NCI-H446 (cell line): ENCODE measurements at places on chromosomes 11 and 22.

DNA sequence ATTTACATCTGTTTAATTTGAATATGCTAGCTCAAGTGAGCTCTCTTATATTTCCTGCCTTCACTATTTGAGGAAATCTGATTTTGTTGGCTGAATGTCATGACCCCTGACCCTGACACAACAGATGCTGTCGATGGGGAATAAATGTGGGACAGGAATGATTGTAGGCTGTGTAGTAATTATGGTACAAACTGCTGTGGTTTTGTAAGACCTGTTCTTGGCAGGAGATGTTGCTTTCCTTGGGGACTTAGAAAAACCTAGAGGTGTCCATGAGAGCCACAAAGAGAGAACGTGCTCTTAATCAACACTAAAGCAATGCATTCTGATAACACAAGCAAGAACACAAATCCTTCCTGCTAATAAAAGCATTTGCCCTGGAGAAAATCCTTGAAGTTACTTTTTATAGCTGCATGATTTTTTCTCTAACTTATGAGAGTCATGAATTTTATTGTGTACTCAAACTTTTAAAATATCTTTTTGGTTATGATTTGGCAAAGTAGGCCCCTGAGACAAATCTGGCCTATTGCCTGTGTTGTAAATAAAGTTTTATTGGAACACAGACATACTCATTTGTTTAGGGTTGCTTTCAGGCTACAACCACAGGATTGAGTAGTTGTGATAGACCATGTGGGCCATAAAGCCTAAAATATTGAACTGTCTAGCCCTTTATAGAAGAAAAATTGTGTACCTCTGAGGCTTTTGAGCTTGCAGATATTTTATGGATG lies 90.2 kb downstream of the DDX10 start:
- no peak for DNase-seq

DNA sequence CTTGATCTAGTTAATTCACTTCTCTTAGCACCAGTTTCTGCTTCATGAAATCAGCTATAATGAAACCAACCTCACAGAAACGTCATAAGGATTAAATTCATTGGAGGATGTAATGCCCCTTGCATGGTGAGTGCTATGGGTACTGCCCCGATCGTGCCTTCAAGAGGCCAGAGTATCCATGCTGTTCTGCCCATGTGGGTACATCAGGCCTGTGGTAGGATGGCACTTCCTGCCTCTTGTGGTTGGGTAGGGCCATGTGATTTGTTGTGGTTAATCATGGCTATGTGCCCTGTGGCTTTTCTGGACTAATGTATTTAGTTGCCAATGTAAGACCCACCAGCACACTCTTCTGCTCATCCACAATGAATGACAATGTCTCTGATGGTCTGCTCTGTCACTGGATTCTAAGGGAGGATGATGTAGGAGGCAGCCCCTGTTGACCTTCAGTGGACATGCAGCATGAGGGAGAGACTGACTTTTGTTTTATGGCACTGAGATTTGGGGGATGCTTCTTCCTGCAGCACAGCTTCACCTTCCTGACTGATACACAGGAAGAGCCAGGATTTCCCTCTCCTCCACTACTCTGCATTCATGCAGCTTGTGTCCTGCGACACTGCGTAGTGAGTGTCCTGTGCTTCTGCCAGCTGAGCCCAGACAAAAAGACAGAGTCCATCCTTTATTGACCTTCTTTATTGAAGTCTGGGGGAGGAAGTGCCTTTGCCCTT lies 66.2 kb downstream of the DHCR7 start:
- DNase-seq: no peak

GRCh38 chr22:17897858-17898257 lies 123.6 kb upstream of the BID start:
- no peak for DNase-seq

DNA sequence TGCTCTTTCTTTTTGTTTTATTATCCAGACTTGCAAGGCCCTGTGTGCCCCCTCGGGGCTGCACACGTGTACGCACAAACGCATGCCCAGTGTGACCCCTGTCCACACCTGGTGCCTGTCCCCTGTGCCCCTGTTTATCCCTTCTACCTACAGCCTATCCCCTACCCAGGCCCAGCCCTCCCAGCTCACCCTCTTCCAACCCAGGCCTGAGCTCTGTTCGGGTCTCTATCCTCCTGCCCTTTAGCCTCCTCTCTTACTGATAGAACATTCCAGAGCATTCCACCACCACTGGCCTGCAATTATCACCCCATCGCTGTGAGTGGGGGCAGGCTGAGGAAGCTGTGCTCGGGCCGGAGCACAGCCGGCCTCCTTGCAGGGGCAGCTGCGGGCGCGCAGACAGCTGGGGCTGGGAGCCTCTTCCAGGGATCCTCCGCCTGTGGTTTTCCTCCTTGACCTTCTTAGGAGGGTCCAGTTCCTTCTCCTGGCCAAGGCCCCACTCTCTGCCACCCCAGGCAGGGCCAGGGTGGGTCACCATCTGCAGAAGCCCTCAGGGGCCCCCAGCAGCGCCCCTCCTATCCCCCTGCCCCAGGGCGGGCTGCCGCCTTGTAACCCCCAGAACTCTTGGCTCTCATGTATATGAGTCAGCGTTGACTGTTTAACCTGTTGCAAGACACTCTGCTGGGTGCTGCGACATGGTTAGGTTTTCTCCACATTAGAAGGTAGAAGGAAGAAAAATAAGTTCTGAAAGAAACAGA lies 41.8 kb upstream of the KCNQ1OT1 start:
- DNase-seq: no peak

GRCh38 chr22:47122441-47123000 lies 360.1 kb downstream of the TBC1D22A start:
- no peak for DNase-seq
